ENCODE measurements at places on chromosomes 4 and X.
A peak's percentile ranks its signal among the peaks of the same experiment; 100 is the strongest.

DNA sequence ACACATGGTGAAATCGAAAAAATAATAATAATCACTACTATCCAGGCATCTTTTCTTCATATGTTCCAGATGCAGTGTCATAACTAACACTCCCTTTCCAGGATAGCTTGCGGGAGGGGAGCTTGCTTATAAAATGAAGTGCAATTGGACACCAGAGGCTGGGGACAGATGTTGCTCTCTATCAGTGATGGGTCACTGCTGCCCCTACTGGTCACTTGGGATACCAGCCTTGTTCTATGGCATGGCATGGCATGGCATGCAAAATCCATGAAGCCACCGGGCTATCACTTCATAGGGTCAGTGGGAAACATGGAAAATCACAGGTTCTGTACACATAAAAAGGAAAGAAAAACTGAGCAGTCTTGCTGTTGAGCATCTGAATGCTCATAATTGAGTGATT lies 168.1 kb downstream of the GLRA2 start:
- no peak for DNase-seq

GRCh38 chr4:40461879-40462278 lies 126.7 kb downstream of the CHRNA9 start:
- no peak for DNase-seq

DNA sequence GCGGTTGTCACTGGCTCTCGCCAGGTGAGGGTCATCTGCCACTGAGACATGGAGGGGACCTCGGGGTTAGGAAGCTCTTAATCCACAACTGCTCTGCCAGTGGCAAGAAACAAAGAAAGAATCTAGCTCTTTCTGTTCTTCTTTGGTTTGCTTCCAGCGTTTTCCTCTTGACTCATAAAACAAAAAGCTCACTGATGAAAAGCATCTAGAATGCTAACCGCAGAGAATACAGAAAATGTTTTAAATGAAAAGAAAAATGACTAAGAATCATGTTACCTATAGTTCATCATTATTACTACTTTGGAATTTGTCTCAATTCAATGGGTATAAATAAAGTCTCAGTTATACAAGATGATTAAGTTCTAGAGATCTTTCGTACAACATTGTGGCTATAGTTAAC lies 274.8 kb upstream of the TENM3 start:
- no peak for DNase-seq

- no peak for DNase-seq
Measured at GRCh38 chr4:61173799-61174198, 26.3 kb upstream of the ADGRL3 start.

- DNase-seq = no peak
Measured at GRCh38 chr4:123520325-123520724, 123.7 kb downstream of the SPRY1 start.

GRCh38 chr4:205097-205756 lies 80.9 kb downstream of the ZNF718 start:
- DNase-seq = no peak

DNA sequence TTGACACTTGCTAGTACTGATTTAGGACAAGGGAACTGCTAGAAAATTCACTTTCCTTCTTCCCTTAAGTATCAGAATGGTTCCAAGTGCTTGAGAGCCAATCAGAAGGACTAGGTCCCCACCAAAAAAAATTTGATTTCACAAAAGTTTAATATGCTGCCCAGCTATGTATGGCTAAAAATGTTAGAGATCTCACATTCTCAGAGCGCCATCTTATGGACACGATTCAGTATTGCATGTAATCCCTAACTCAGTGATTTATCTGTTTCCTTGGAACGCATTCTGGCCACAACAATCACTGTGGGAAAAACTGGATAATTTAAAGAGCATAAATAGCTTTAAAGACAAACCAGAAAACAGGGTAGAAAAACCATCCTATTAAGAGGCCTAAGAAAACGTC lies 255.1 kb upstream of the GPC4 start:
- peak; percentile 1 for DNase-seq

GRCh38 chr4:6655924-6656323 lies 15.4 kb downstream of the MRFAP1 start:
- DNase-seq = no peak

DNA sequence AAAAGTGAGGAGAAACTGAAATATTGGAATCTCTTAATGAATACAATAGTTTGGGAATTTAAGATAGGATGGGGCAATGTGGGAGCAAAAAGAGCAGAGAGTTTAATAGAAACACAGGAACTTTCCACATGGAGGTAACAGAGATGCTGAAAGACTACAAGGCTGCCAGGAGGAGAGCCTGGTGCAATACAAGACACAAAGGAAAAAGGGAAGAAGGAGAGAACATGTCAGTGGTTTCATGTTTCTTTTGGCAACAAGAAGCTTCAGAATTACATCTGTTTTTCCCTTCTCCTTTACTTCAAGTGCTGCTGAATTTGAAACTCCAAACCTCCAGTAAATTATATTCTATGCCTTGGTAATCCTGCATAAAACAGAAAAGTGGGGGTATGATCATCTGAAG lies 474.3 kb downstream of the FAT4 start:
- DNase-seq = no peak

DNA sequence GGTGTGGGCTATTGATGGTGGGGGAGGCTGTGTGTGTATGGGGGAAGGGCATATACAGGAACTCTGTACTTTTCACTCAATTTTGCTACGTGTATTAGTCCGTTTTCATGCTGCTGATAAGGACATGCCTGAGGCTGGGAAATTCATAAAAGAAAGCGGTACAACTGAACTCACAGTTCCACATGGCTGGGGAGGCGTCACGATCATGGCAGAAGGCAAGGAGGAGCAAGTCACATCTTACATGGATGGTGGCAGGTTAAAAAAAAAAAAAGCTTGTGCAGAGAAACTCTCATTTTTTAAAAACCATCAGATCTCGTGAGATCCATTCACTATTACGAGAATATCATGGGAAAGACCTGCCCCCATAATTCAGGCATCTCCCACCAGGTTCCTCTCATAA lies 152.3 kb downstream of the NEK1 start:
- DNase-seq = no peak

GRCh38 chrX:115579786-115580294 lies 18.9 kb downstream of the PLS3 start:
- no peak for DNase-seq

DNA sequence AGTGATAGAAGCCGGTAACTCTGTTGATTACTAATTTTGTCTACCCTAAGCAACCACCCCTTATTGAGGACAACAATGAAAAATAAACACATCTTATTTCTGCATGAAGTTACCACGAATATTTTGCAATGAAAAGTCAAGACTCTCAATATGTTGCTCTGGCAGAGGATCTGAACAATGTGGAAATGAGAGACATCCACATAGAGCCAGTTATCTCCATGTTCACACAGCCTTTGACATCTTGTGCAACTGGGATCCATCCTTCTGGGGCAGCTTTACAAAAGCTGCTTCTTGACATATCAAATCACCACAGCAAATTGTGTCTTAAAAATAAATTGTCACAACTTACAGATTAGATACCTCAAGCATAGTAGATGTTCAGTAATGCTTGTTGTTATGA lies 10.2 kb downstream of the EDNRA start:
- no peak for DNase-seq

DNA sequence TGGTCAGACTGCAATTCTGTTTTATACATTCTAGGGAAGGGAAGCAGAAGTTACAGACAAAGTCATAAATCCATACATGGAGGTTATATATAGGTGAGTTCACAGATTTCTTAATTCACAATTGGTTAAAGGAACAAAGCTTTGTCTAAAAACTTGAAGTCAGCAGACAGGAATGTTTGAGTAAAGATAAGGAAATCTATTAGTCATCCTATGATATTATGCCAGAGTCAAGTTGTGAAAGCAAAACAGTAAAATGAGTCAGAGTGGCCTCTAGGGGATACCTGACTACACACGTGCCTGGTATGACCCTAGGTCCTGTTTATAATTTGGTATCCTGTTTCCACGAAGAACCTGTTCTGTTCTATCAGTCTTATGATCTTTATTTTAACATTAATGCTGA lies 31.5 kb downstream of the ACTRT1 start:
- DNase-seq = no peak

DNA sequence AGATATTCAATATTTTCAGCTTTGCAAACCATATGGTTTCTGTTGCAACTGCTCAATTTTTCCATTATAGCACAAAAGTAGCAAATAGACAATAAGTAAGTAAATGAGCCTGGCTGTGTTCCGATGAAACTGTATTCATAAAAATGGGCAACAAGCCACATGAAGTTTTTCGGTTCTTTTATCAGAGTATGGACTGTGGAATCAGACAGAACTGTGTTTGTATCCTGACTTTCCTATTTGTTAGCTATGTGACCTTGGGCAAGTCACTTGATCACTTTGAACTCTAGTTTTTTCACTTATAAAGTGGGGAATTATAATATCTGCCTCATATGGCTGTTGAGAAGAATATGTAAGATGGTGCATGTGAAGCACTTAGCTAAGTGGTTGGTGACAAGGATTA lies 23.4 kb upstream of the ADGRA3 start:
- no peak for DNase-seq

- no peak for DNase-seq
Measured at GRCh38 chr4:146142768-146143167, 32.8 kb upstream of the LSM6 start.

All from CMK (cell line).